Stimulated activated CD4-positive, alpha-beta T cell treated with anti-CD3 and anti-CD28 coated beads, Interleukin-1b, Interleukin-23, amount 100 ng/mL, for 1 hour (primary cell): ENCODE measurements at places on chromosomes 3 and 15.

DNA sequence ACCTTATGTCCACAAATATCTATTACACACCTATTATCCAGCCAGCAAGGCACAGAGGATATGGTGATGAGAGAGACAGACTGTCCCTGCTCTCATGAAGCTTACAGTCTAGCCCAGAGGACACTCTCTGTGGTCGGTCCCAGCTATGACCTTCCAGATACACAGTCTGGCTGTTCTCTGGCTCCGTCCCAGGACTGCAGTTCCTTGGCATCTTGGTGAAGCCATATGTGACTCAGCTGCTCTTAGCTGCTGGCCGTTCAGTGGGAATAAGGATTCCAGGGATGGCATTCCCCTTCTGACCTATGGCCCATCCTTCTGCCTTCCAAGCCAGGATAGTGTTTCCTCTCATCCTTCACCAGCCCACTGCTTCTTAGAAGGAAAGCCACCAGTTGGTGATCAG lies 30.8 kb downstream of the MEX3B start:
- DNase-seq, result no peak

DNA sequence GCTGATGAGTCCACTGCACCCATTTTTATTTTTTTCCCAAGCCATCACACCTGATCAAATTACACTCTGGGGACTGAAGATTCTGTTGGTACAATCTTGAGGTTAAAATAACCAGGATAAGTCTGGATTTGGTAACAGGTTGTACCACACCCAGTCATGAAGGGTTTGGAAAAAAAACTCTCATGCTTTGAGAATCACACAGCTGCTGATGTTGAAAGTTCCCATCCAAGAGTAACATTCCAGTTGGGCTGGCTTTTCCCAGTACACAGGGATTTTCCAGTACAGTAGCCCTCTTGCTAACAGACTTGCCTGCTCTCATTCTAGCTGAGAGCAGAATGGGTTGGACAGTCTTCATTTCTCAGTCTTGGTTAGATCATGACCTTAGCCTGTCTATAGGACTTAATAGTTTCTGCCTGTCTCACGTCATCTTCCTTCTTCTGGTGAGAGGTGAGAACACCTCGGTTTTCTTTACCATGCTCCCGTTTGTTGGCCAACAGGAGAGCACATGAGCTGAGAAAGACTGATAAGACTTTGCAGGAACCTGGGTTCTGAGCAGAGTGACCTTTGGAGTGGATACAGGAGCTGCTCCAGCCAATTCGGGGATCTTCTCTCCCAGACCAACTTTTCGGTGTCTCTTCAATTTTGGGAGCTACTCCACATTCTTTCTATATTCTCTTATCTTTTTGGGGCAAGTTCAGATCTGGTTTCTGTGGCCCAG lies 300.1 kb upstream of the LYSMD4 start:
- DNase-seq, result no peak

DNA sequence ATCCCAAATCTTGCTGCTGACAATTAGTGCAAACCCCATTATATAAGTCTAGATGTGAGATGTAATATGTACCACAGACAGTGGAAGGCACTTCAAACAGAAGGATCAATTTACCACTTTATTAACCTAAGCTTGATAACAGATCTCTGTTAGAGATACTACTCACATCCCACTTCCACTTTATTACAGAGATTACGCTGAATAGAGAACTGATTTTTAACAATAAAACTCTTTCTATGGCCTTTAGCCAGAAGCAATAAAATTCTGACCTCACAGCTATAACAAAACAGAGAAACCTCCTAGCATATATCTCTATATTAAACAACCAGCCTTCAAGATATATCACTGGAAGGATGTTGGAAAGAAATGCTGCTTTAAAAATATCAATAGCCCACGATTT lies 517.7 kb downstream of the MAGI1 start:
- DNase-seq, result no peak

DNA sequence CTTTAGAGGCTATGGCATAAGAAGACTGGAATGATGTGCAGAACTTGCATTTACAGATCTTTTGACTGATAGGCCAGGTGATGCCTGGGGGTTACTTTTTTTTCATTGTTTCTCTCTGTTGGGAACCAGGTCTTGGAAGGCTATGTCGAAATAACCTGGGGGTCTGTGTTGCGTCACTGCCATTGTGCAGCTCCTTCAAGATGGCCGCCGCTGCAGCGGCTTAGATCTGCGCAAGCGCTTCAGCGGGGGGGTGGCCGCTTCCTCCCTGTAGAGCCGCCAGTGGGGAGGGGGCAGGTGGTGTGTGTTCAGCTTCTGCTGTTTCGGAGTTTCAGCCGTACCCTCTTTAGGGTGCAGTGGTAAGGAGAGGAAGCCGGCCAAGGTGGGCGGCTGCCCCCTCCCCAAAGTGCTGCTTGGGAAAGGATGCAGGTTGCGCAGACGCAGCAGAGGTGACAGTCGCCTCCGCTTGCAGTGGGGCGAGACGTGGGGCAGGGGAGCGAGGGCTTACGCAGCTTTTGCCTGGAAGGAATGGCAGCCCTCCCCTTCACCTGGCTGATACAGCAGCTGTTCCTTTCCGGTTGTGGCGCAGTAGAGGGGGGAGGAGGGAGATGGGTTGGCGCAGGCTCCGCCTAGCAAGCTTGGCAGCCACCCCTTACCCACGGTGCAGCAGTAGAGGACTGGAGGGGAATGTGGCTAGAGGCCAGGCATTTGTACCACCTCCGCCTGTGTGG lies 1.5 kb downstream of the SNRPN start:
- peak; percentile 42 for DNase-seq

DNA sequence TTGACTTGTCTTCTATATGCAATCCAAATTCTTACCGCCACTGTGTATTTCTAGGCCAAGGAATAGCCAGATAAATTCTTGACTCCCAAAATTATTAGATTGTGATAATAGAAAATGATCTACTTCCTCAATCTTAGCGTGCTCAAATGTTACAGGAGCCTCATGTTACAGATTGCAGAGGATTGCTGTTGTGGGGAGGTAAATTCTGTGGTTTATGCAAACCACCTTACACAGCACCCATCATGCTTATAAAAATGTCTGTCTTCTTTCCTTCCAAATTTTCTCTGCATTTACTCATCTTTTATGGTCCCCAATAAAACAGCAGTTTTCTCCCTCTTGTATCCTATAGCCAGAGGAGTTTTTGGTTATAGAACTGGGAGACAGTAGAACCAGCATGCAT lies 420.2 kb upstream of the ROBO1 start:
- DNase-seq, result no peak

GRCh38 chr3:1774597-1774996 lies 324.1 kb upstream of the CNTN4 start:
- DNase-seq, result no peak

- no peak for DNase-seq
Measured at GRCh38 chr3:150453353-150453752, 45.3 kb downstream of the TSC22D2 start.

DNA sequence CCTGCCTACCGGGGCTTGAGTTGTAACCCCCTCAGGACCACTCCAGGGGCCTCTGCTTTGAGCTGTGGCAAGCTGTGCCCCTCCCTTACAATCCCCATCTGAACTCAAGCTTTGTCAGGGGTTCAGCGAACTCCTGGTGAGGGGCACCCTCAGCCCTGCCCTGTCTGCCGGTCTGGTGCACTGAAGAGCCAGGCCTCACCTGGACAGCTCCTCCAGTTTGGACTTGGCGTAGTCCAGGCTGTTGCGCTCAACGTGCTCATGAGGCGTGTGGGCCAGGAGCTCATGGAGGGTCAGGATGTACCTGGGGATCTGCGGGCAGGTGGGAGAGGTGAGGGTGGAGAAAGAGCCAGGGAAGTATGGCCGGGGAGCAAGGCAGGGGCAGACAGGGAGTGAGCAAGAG lies 59.4 kb downstream of the RASGRF1 start:
- DNase-seq, result no peak

DNA sequence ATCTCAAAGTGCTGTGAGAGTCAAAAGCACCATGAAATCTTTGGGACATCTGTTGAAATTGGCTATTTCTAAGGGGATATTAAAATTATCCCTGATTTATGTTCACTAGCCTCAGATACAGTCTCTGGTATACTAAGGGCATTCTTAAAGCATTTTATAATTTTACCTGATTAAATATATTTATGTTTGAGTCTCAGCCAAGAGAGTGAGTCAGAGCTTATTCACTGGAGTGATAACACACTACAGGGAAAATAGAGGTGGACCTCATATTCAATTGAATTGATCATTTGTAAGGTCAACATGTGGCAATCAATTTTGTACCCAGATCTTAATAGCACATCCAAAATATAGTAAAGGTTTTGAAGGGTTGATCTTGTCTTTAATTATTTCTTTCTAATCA lies 733.6 kb downstream of the EPHA3 start:
- no peak for DNase-seq
